ENCODE measurements at places on chromosomes 2 and 18. TPM values are rescaled to one million over a fixed set of nuclear protein-coding genes. Genes with fewer than 3 reads are reported as not detected.

TNFRSF11A gene
- 4.8 TPM for total RNA-seq

DSG1 gene
- total RNA-seq, result 17.2 TPM

C2orf78 gene
- total RNA-seq, result not detected

CUL3 gene
- total RNA-seq, result 107 TPM

HMSD gene
- not detected for total RNA-seq

NCKAP5 gene
- 18.4 TPM for total RNA-seq

DNA sequence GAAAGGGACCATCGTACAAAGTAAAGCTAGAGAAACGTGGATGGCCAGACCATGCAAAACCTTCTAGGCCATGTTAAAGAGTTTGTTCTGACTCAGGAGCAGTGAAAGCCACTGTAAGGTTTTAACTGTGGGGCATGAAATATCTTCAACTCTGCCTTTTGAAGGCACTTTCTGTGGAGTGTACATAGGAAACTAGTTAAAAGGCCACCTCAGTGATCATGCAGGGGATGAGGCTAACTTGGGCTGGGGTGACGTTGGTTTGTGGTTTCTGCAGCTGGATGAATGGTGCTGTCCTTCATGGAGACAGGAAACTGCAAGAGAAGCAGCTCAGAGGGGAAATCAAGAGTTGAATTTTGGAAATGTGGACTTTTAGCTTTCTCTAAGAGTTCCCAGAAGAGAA lies 190.7 kb downstream of the CDCA7 start:
- no peak for DNase-seq

GRCh38 chr2:2244508-2244907 lies 86.6 kb downstream of the MYT1L start:
- no peak for DNase-seq

DNA sequence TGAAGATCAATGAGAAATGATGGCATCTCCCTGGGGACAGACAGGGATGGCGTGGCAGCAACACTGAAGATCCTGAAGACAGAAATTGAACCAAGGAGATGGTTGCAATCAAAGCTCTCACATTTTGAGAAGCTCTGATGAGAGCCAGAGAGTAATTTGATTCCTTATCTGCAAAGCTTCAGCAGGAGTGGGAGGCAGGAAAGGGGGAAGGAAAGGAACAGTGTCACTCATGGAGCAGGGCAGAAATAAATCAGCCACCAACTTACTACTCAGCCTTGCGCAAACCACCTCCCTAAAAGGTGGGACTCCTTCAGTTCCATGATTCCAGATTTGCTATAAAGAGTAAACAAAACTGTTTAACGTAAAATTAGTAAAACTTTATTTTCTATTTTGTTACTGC lies 119.2 kb downstream of the CACNB4 start:
- DNase-seq, result no peak

DNA sequence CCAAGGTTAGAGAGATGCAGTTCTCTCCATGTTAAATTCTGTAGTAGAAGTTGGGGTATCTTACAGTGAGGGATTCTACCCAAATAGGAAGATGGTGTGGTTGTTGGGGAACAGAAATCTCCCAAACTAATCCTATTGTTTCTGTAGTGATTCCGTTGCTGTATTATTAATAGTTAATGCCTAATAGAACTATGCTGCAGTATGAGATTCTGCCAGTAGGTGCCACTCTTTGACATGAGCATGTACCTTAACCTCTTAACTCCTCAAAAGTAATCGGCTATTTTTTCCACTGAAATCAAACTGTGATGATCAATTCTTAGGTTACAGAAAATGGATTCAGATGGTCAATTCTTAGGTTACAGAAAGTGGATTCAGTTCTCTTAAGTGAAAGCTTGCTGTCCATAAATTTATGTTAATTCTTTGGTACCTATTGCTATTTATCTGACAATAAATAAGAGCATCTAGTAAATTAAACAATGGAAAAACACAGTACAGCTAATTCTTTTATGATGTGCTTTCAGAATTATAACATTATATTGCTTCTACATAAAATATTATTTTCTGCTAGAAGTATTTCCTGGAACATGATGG lies 97.9 kb upstream of the DLX2 start:
- no peak for DNase-seq

DNA sequence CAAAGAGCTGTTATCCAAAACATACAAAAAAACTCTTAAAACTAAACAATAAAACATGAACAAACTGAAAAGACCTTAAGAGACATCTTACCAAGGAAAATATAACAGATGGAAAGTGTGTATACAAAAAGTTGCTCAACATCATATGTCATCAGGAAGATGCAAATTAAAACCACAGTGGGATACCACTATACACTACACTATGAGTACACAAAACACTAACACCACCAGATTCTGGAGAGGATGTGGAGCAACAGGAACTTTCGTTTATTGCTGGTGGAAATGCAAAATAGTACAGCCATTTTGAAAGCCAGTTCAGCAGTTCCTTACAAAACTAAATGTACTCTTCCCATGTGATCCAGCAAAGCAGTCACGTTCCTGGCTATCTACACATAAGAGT lies 221.4 kb downstream of the CMPK2 start:
- no peak for DNase-seq

DNA sequence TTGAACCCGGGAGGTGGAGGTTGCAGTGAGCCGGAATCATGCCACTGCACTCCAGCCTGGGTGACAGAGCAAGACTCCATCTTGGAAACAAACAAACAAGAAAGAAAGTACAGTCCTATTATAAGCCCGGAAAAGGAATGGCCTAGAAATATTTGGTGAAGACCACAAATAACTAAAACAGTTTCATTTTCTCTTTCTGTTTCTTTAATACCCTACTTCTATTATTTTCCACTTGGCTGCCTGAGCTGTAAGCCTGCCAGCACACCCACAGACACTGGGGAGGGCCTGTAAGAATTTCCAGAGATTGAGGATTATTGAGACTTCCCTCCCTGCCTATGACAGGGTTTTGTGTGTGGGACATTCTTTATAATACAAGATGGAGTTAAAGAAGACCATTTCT lies 188.0 kb upstream of the DCC start:
- DNase-seq, result no peak

DNA sequence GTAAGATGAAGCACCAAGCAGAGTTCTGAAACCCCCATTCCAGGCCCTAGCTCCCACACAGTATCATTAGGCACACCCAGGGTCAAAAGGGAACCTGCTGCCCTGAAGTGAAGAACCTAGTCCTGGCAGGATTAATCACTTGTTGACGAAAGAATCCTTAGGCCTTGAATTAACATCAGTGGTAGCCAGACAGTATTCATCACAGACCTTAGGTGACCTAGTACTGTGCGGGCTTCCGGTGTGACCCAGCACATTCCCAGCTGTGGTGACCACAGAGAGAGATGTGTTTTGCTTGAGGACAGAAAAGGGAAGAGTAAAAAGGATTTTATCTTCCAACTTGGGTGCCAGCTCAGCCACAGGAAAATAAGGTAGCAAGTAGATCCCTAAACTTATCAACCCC lies 1071.4 kb upstream of the FAM98A start:
- DNase-seq, result no peak

- DNase-seq, result no peak
These were observed 24.4 kb downstream of the EMILIN2 start for GRCh38 chr18:2871111-2871720.

GRCh38 chr2:13560322-13560721 lies 843.6 kb downstream of the TRIB2 start:
- no peak for DNase-seq

GRCh38 chr2:152433289-152433688 lies 98.3 kb downstream of the FMNL2 start:
- no peak for DNase-seq

DNA sequence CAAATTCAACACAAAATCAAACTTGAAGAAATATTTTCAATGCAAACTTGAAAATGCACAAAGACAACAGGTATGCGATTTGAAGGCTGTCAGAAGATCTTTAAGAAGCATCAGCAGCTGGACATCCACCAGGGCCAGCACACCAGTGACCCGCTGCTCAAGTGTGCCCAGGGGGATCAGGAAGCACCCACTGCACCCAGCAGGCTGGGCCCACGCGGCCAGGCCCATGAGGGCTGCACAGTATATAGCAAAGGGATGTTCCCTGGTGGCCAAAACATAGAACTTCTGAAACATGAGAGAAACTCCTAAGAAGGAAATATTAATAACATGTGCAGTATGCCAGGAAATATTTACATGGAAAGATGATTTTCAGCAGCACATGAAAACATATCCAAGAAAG lies 25.0 kb downstream of the WDFY1 start:
- DNase-seq, result no peak

DNA sequence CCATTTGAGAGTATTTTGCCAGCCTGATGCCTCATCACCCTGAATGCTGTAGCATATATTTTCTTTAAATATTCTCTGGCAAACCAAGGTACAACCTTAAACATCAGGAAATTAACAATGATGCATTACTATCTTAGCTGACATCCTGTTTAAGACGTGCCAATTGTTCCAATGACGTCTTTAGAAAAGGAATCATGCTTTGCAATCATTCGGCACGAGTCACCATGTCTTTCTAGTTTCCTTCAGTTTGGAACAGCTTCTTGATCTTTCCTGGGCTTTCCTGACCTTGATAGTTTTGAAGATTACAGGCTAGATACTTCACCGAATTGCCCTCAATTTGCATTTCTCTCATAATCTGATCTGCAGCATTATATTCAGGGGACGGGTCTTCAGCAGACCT lies 88.2 kb upstream of the GLI2 start:
- no peak for DNase-seq

DNA sequence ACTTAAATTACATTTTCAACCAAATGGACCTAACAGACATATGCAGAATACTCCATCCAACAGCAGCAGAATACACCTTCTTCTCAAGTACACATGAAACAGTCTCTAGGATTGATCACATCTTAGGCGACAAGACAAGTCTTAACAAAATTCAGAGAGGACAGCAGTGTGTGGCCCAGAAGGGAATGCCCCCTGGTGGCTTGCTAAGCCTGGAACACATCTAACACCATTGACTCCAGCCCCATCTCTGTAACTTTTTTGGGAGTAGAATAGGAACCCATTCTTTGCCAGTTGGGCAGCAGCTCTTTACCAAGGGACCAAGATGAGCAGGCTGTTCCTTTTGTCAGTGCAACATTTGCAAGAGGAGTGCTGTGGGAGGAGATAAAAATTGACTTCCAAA lies 249.9 kb downstream of the PLCL1 start:
- DNase-seq, result peak; percentile 8

DNA sequence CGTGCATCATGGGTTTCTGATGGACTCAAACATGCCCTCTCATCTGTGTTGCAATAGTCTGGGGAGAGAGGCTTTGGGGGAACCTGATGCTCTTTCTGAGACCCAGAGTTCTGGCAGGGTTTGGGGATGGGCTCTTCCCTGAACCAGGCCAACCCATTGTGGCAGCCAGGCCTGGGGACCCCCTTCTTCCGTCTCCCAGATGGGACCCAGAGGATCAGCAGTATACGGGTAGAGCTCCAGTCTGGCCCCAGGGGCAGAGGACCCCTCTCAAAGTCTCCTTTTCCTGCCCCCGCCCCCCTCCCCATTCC lies 333.7 kb downstream of the DYSF start:
- no peak for DNase-seq

DNA sequence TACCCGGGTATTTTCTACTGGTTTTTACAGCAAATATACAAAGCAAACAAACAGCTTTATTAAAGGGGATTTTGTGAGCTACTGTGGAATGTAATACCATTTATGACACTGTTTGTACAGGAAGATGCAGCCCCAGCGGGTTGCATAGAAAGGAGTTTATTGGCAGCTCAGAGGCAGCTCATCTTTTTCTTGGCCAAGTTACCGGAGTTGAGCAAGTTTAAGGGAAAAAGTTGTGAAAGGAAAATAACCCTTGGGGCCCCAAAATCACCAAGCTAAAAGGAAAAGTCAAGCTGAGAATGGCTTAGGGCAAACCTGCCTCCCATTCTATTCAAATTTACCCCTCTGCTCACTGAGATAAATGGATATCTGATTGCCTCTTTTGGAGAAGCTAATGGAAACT lies 60.8 kb downstream of the MOB4 start:
- DNase-seq, result peak; percentile 54

- no peak for DNase-seq
These were observed 2.5 kb downstream of the RPIA start for GRCh38 chr2:88693911-88694414.

DNA sequence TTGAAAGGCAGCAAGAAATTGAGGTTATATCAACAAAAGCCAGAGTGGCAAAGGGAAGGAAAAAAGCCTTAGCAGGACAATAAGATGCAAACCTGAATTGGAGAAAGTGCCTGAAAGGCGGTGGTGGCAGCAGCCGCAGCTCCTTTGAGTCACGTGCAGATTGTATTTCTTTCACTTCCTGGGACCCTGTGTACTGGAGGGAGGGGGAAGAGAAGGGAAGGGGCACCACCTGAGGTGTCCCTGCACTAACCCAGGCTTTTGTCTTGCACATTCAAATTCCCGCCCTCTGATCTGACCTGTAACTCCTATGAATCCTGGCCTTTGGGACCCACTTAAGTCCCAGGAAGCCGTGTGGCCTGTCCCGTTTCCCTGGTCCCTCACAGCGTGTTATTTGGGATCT lies 326.1 kb upstream of the SKOR2 start:
- DNase-seq, result no peak

GRCh38 chr2:219523031-219523671 lies 8.9 kb downstream of the ASIC4 start:
- DNase-seq, result no peak

DNA sequence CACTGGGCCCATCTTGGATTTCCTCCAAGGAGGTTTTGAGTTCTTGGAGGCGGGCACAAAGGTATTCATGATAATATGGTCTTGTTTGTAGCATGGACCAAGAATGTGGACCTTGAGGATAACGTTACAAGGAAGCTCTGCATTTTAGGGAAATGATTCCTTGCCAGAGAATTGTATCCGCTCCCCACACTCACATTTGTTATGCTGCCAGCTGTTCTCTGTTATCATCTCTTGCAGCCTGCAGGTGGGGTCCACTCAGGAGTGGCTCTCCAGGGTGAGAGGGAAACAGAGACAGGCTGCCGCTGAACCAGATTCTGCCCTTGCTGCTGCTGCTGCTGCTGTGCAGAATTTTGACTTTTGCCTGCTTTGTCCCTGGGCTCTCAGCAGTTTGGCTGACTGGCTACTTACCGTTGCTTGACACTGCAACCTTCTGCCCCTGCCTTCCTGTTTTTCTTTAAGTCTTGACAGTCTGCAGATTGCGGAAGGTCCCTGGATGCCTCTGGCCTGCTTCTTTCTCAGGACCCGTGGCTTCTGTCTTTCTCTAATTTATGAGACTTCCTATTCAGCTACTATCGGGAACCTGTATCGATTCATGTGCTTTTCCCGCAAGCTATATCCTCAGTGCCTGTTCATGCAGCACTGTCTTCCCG lies 122.3 kb upstream of the DOCK10 start:
- peak; percentile 44 for DNase-seq

- DNase-seq, result no peak
These were observed 14.5 kb downstream of the SMAD2 start for GRCh38 chr18:47915930-47916329.

DNA sequence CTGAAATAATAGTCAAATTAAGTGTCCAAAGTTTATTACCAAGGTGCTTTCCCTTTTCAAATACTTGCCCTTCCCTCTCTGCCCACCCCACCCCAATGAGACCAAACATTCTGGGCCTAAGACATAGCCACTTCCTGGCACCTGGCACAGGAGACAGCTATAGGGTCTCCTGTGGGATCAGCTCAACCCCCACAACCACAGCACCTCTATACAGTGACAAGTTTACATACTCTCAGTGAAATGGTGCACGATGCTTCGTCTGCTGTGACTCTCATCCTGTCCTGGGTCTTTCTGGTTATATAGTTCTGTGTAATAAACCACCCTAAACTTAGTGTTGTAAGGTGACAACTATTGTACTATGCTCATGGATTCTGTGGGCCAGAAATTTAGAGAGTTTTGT lies 466.2 kb downstream of the FBXO15 start:
- DNase-seq, result no peak

- DNase-seq, result no peak
These were observed 437.4 kb downstream of the PIK3C3 start for GRCh38 chr18:42392416-42392815.

- DNase-seq, result no peak
These were observed 10.4 kb upstream of the DOCK10 start for GRCh38 chr2:225052703-225053102.
